ENCODE measurements at places on chromosomes 2 and 18. TPM values are rescaled to one million over a fixed set of nuclear protein-coding genes. Genes with fewer than 3 reads are reported as not detected.

Gene RGPD3
- 0.45 TPM for total RNA-seq

GRCh38 chr2:142650601-142651000 lies 226.9 kb upstream of the KYNU start:
- H3K4me1 ChIP-seq = peaks cover 5% of the 10 kb centered on the region
- no peak overlapping the region for H3K4me3 ChIP-seq
- no peaks in the 10 kb centered on the region for H3K36me3 ChIP-seq
- no peak overlapping the region for H3K27ac ChIP-seq
- no peaks in the 10 kb centered on the region for H3K27me3 ChIP-seq

Gene CROCC2
- total RNA-seq = not detected

- H3K27me3 ChIP-seq = no peaks in the 10 kb centered on the region
- H3K4me1 ChIP-seq = no peaks in the 10 kb centered on the region
- no peak overlapping the region for H3K27ac ChIP-seq
- no peak for DNase-seq
Measured at GRCh38 chr2:128276878-128277675, 41.6 kb downstream of the HS6ST1 start.

Gene ZNF516
- 78.6 TPM for total RNA-seq

Measured in cardiac muscle cell (in vitro differentiated cells and primary cell).